ENCODE measurements at places on chromosomes 5 and 9. TPM values are rescaled to one million over a fixed set of nuclear protein-coding genes. Genes with fewer than 3 reads are reported as not detected.

The GBGT1 gene
- total RNA-seq = 25.8 TPM

The CATSPER3 gene
- total RNA-seq = 0.34 TPM

The PNPLA7 gene
- total RNA-seq = 0.58 TPM

The NR3C1 gene
- 36.0 TPM for total RNA-seq

The C5orf63 gene
- 6.6 TPM for total RNA-seq

The SLC1A1 gene
- total RNA-seq = 0.16 TPM

The NTRK2 gene
- not detected for total RNA-seq

The OR2V1 gene
- 0.07 TPM for total RNA-seq

The IFNK gene
- total RNA-seq = not detected

The IGIP gene
- 1.2 TPM for total RNA-seq

The PLPP7 gene
- 0.56 TPM for total RNA-seq

The PCDHB6 gene
- not detected for total RNA-seq

All from K562 (cell line).